ENCODE measurements at places on chromosomes 13 and 19. TPM values are rescaled to one million over a fixed set of nuclear protein-coding genes. Genes with fewer than 3 reads are reported as not detected.

DNA sequence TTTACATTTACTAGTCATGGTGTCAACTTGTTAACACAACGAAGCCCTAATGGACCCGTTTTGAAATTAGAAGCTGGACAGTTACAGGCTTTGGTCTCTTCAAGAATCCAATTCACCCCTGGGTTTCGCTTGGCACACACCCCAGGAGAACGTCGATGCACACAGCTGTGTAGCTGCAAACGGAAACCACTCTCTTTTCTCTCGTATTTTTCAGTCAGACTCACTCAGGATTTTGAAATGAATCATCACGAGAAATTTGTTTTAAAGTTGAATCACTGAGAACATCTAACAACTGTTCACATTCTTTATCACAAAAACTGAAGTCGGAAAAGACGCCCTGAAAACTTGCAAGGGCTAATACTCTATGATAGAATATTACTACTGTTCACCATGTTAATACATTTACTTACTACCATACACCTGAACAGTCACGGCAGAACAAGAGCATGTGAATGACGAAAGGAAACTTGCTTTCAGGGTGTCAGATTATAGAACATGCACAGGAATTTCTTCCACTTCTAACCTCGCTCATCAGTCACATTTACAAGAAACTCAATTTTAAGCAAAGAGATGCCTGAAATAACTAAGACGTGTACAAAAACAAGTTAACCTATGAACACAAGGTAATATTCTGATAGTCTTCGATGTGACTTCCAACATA, 4.7 kb downstream of the PNMA8A start:
- peak; percentile 80 for DNase-seq

DNA sequence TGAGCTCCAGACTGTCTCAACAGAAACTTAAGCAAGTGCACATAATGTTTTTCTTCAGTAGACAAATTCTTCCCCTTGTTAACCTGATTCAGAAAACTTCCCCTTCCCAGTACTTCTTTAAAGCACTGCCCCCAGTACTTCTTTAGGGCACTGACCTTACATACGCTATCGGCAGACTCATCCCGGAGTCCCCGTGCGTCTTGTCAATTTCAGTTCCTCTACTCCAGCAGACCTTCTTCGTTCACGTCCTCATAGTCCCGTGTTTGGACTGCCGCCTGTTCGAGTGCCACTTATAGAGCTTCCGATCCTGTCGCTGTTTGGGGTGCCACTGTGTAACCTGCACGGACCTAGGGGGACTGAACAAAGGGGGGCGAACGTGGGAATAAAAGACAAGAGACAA, 29.0 kb downstream of the ZNF627 start:
- DNase-seq: no peak

- no peak for DNase-seq
Measured at GRCh38 chr19:4007836-4008539, 452 bp downstream of the PIAS4 start.

DNA sequence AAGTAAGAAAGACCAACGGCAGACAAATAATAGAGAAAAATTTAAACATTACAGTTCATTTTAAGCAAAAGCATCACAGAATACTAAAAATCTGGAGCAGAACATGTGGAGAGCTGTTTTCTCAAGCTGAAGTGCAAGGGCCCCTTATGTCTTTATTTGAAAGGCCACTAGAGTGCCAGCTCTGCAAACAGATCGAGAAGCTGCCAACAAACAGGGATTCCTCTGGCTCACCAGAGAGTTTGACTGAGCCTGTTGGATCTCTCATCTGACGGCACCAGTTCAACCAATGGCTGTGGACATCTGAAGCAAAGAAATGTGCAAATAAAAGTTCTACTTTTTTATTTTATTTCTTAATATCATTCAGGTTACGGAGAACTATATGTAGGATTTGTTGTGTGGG, 119.7 kb downstream of the COL4A2 start:
- DNase-seq: no peak

- DNase-seq: no peak
Measured at GRCh38 chr13:51524829-51525566, 59.3 kb upstream of the WDFY2 start.

Gene GSX1
- polyA plus RNA-seq: not detected

Gene CYP4F11
- not detected for polyA plus RNA-seq

Gene TPTE2
- polyA plus RNA-seq: not detected

Gene CEACAM7
- not detected for polyA plus RNA-seq

Gene THSD1
- 7.9 TPM for polyA plus RNA-seq

GRCh38 chr13:72221276-72221962, 354.4 kb upstream of the DACH1 start:
- DNase-seq: no peak

- no peak for DNase-seq
Measured at GRCh38 chr13:25214491-25215252, 42.6 kb upstream of the AMER2 start.

GRCh38 chr19:2923510-2923909, 21.3 kb downstream of the ZNF77 start:
- no peak for DNase-seq

Gene NLRP5
- not detected for polyA plus RNA-seq

GRCh38 chr19:5112681-5113575, 144.0 kb downstream of the KDM4B start:
- no peak for DNase-seq

DNA sequence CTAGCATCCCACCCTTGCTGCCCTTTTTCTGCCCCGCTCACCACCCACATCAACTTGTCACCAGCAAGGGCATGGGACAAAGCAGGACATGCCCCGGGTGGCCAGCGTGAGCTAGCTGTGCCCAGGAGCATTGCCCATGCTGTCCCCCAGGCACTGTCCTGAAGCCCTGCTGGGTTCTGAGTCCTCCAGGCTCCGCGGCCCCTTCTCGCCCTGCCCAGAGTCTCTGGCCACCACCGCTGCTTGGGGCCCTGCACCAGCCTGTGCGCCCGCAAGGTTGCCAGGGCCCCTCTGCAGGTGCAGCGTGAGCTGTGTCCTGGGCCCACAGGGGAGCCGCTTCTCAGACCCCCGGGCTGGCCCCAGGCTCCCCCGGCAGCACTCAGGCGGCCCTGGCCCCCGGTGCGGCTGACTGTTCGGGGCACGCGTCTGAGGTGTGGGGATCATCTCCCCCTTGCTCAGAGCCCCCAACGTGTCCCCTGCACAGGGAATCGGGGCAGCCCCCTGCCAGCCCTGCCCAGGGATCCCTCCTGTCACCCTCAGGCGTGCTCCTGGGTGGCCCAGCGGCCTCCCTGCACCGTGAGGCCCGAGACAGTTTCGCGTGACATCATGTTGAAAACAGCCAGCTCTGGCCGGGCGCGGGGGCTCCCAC, 4.1 kb downstream of the CSNK1G2 start:
- DNase-seq: no peak

Gene CDX2
- polyA plus RNA-seq: not detected

Gene ETHE1
- 130 TPM for polyA plus RNA-seq

DNA sequence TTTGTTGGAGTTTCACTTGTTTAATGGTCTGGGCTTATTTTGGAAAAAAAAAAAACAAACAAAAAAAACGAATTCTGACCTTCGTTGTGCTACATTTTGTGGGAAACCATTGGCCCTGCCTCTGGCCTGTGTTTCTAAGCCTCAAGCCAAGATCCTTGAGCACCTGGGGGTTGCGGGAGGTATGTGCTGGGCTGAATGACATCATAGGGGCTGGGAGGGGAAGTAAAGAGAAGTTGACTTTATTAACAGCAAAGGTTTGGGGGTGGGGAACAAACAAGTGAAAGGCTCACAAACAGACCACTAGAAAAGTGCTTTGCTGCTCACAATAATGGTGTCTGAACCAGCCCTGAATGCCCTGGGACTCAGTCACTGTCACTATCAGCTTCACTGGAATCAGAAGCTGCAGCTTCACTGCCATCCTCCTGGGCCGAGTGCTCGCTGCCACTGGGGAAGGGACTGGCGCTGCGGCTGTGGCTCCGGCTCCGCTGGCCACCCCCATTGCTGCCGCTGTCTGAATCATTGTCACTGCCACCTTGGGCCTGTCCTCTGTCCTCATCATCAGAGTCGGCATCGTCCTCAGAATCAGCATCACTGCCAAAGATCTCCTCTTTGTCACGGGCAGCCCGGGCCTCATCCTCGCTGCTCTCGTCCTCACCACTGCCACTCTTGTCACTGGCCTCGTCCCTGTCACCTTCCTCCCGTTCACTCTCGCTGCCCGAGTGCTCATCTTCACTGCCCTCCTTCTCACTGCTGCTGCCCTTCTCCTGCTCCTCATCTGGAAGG, 5.1 kb downstream of the PAF1 start:
- no peak for DNase-seq

Gene ZNF549
- 5.8 TPM for polyA plus RNA-seq

Gene ZNF575
- polyA plus RNA-seq: 0.16 TPM

- peak; percentile 91 for DNase-seq
Measured at GRCh38 chr19:48492925-48493717, 18.5 kb downstream of the LMTK3 start.

Gene SLC15A1
- polyA plus RNA-seq: not detected

Gene DIAPH3
- 11.7 TPM for polyA plus RNA-seq

DNA sequence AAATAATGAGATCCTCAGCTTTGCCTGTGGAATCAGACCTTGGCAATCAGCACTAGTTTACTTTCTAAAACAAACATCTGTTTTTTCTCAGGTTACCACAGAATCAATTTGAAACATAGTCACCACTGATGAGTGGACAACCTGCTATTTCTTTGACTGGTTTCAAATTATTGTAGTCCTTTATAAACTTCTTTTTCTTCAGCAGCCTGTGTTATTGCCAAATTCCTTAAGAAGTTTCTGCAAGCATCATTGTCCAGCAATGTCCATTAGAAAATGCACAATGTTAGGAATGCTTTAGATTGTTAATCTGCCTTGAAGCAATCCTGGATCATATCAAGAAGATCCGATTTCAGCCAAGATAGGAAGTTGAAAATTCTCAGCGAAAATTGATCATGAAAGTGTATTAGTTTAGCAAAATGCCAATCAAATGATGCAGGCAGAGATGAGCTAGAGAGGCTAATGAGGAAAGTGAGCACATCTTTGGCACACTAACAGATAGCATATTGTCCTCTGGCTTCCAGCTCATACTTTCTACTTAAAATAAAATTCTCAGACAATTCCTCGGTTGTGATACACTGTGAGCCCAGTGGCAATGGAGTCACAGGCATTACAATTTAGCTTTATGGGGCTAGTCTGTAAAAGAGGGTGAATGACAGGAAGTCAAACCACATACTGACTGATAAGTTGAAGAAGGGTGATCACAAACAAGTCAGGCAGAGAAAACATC, 270.6 kb downstream of the SLITRK6 start:
- peak; percentile 65 for DNase-seq

GRCh38 chr13:74681891-74682290, 547.7 kb upstream of the KLF12 start:
- no peak for DNase-seq
